ENCODE measurements at places on chromosomes 13 and 19. TPM values are rescaled to one million over a fixed set of nuclear protein-coding genes. Genes with fewer than 3 reads are reported as not detected.

Gene PALM3
- 0.10 TPM for total RNA-seq

GRCh38 chr13:46593398-46593797 is 40.4 kb downstream of the LRCH1 start:
- no peak for DNase-seq

DNA sequence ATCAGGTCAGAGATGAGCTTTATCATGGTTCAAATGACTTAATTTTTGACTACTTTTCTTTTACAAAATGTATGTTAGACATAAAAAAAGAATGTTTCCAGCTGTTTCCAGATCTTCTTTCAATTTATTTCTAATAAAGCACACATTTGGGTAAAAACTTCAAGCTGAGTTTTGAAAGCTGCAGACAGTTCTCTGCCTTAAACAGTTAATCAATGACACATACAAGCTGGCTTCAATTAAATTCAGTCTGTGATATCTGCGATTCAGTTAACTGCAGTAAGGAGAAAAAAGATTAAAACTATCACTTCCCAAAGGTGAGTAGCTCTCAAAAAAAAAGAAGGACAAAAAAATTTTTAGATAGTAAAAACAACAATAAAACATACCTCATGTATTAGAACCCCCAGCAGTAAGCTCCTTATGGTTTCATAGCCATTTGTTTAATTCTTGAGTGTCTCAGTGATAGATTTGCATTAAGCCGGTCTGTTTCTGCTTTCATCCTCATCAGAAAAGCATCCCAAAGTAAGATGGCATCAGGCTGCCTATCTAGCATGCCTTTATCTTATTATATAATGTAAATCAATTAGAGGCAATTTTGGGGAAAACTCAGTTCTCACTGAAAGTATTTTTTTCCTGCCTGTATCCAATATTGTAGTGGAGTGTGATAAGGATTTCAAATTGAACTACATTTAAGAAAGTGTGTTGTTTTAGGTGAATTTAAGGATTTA is 81.8 kb upstream of the STARD13 start:
- DNase-seq: peak; percentile 35

DNA sequence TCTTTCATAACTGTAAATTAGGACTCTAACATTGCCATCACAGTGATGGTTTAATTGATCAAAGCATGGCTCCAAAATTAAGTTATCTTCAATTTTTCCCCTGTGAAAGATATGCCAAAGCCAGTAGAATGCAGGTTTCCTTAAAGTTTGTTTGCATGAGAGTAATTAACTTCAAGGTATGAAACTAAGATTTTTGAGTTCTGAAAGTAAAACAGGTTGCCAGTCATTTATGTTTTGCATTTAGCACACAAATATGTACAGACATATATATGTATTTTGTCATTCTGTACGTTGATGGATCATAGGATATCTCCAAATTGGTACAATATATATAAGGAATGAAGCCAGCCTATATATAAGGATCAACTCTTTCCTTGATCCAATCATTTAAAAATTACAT is 23.6 kb upstream of the NDFIP2 start:
- no peak for DNase-seq

DNA sequence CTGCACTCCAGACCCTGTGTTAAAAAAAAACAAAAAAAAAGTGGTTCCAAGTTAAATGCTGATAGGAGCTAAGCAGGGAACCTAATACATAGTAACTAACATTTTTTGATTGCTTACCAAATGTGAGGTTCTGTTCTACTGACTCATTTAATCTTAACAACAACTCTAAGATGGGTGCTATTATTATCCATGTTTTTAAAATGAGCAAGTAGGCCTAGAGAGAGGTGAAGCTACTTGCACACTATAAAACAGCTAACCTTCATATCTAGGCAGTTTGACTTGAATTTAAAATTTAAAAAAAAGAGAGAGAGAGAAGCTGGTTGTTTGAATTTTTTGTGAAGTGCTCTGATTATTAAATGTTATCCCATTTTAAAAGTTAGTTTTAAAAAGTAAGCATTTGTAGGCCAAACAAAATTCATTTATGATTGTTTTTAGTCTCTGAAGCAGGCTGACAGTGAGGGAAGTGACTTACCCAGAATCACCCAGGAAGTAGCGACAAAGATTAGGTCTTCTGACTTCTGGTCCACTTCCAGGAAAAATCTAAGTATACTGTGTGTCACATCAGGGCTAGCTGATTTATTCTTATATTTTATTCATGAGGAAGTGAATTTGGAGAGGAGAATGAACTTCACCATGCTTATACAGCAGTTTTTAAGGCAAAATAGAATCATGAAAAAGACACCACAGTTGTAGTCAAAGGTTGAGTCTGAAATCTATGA is 2.4 kb downstream of the SIGLECL1 start:
- DNase-seq: no peak

GRCh38 chr13:48661107-48661506 is 7.4 kb downstream of the CYSLTR2 start:
- DNase-seq: no peak

DNA sequence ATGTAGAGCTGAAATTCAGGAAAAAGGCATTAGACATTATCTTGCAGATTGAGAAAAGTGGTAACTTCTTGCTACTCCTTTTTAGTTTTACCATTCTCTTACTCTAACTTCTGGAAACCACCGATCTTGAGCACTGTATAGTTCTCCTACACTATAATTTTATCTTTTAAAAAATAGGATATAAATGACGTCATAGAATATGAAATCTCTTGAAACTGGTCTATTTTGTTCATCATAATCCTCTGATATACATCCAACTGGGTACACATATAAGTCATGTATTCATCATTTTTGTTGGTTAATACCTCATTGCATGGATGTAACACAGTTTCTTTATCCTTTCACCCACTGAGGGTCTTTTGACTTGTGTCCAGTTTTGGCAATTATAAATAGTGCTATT is 629.9 kb upstream of the PRR20A start:
- DNase-seq: no peak

Data from skin of body (tissue), 3 donors.